AG08396 (cell line): ENCODE measurements at places on chromosomes 2 and 18.

DNA sequence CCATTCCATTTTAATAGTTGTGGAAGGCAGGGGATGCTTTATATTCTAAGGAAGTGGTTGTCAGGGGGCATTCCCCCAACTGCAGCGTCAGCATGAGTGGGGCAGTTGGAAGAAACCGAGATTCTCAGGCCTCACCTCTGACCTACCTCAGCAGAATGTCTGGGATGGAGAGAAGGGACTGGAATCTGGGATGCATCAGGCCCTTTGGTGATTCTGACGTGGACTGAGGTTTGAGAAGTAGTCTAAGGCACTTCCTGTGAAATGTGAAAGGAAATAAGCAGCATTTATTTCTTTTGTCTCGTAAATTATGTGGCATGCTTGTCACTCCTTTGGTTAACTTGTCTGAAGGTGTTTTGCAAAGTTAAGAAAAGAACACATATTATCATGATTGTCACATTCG, 540.7 kb upstream of the NETO1 start:
- no peak for DNase-seq

- DNase-seq, result no peak
These were observed 370.1 kb downstream of the IRS1 start for GRCh38 chr2:226429476-226429875.

GRCh38 chr2:170170281-170171040, 7.5 kb upstream of the MYO3B start:
- no peak for DNase-seq

DNA sequence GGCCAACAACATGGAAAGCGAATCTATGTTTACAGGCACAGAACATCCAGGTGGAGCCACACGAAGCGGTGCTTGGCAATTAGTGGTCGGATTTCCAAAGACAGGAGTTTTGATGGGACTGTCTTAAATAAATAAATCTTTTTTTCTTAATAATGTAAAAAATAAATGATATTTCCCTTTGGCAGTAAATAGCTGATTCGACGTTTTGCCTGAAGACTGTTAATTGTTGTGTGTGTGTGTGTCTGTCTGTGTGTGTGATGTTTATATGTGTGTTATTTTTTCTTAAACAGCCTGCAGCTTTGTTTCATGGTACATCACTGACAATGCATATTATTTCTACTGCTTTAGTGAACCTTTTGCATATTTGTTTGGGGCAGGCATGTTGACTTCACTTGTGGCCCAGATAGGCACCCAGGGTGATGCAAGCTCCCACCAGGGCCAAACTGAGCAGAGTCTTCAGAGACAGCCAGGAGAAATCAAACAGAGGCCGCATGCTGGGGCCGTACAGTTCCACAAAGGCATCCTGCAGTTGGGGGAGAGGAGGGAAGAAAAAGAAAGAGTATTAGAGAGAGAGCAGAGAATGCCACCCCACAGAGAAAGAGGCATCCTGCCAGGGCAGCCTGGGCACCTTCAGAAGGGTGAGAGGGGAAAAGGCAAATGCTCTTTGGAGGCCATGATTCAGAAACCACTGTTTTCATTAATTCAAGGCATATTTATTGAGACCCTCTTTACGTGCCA, 191.2 kb downstream of the BCL2 start:
- no peak for DNase-seq

DNA sequence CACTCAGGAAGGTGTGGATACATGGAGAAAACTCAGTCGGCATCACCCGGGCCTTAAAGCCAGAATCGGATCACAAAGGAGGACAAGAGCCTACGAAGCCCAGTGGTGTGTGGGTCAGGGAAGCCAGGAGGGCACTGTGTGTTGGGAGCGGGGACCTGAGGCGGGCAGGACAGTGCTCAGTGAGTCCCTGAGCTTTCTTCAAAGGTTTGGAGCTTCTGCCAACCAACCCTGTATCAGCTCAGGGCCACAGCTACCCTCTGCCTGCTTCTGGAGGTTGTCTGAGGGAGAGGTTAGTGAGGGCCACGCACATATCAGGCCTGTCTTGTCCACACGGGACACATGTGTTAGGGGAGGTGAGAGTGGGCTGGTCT, 52.4 kb downstream of the DYSF start:
- DNase-seq, result no peak

DNA sequence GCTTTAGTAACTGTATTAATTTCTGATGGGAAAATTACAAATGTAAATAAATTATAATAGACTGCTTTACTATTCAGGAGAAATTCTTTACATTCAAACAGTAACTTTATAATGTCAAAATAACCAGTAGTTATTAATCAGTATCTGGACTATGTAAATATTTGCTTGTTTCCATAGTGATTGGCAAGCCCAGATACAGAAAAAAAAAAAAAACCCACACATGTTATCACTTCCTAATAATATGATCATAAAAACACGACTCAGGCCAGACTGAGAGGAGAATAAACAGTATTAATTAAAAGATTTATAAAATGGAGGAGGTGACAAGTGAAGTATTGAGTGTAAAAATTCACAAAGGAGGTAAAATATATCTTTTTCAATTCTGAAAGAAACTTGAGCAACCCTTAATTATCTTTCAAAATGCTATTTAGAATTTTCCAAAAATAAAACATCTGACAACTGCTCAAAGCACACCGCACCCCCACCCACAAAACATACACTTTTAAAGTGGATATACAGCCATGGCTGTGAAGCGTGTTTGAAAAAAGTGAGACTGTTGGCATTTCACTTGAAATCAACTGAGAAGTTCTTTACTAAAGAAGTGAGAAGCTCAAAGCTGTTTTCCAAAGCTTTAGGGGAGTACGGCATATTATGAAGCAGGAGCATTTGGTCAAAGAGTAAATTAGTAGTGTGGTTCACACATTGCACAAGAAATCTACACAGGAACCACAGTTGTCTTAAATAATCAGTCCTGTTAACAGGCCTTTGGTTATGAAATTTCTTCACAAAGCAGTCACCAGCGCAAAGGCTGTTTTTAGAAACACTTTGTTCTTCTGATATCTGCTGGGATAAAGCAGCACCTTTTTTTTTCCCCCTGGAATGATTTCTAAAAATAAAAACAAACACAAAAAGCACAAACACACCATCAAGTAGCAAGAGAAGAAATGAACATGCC, 475.8 kb downstream of the TXNL1 start:
- DNase-seq, result no peak

GRCh38 chr2:215536510-215536909, 100.6 kb upstream of the FN1 start:
- DNase-seq, result no peak

DNA sequence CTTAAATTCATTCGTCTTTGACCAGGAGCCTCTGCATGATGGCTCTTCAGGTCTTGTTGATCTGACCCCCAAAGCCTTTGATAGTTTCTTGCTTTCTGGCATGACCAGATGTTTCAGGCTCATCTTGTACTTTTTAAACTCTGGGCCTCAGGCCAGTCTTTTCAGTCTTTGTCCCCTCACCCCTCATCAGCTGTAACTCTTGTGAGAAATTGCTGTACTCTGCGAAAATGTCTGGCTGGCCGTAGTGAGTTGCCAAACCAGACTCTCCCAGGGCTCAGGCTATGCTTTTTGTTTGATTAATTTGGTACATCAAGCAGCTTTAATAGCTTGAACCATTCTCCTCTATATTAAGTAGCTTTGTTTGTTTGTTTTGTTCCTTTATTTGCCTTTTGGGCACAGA, 75.9 kb downstream of the BABAM2 start:
- no peak for DNase-seq

DNA sequence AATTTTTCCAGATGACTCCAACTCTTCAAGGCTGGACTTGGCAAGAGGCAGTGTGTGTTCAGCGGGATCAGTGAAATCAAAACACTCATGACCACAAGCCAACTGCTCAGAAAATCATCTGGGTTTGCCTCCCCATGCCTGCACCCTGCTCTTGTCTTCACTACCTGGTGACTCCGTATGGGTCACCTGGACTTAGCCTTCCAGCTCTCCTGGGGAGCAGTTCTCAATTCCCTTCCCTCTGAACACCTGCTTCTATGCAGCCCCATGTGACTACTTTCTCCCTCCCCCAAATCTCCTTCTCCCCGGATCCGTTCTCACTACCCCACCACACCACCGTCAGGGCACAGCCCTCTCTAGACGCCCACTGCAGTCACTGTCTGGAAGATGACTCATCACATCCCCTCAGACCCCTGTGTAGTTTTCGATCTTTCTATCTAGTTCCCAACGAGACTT, 130.2 kb upstream of the ID2 start:
- DNase-seq, result no peak

- DNase-seq, result peak; percentile 37
These were observed 673 bp downstream of the CENPO start for GRCh38 chr2:24793761-24794435.

DNA sequence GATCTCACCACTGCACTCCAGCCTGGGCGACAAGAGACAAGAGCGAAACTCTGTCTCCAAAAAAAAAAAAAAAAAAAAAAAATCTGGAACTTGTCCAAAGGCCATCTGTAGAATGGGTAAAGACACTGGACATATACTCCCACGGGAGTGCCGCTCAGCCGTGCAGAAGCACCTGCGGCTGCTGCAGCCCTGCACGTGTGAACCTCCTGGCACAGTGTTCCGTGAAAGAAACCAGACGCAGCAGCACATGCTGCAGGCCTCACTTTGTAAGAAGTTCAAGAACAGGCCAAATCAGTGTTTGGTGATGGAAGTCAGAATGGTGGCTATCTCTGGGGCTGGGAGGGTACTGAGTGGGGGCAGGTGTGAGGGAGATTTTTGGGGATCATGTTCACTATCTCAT, 6.5 kb downstream of the CHRND start:
- no peak for DNase-seq

DNA sequence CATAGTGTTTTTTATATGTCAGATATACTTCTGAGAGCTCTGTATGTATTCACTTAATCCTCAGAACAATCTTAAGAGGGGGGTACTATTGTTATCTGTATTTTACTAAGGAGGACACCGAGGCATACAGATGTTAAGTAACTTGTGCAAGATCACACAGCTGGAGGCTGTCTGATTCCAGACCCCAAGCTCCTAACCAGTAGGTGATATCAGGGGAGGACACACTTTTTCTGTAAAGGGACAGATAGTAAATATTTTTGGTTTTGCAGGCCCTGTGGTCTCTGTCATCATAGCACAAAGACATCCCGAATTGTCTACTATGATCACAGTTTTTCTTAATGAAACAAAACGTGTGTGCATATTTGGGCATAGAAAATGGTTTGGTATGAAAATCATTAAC, 143.7 kb downstream of the LAMA3 start:
- no peak for DNase-seq

DNA sequence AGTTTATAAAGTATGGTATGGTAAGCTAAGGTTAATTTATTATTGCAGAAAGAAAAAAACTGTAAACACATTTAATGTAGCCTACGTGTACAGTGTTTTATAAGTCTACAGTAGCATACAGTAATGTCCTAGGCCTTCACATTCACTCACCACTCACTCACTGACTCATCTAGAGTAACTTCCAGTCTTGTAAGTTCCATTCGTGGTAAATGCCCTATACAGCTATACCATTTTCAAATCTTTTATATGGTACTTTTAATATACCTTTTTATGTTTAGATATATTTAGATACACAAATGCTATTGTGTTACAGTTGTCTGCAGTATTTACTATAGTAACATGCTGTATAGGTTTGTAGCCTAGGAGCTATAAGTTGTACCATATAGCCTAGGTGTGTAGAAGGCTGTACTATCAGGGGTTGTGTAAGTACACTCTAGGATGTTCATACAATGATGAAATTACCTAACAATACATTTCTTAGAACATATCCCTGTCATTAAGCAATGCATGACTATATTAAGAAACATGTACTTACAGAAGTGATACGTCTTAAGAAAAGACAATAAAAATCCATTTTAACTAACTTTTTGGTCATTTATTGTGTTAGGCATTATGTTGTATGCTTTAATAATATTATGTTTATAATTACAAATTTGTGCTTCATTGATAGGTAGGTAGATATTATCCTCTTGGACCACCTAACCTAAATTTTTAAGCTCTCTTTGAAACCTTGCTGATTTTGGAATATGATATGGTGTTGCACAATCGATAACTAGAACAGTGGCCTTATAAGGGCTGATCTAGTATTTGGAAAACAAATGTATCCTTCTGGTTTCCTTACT, 51.9 kb downstream of the VRK2 start:
- DNase-seq, result no peak

DNA sequence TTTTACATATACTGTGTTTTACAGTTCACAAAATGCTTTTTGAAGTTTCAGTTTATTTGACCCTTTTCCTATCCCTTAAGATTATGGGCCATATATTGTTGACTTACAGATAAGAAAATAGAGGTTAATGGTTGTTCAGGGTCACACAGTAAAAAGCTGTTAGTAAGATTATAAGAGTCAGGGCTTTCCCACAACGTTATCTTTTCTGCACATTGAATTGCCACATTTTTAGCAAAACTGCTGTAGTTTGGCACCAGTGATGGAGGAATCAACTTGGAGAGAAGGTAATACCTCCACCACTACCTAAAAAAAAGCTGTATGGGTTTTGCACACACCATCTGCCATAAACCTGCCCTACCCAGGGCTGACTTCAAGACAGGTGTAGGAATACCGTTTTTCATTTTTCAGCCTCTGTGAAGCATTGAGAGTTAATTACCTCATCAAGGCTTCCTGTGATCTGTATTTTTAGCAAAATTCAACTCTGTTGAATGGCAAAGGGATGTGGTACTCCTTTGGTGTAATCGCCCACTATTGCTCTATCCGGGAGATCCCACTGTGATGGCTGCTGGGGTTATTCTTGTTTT, 5.0 kb downstream of the SOWAHC start:
- no peak for DNase-seq

DNA sequence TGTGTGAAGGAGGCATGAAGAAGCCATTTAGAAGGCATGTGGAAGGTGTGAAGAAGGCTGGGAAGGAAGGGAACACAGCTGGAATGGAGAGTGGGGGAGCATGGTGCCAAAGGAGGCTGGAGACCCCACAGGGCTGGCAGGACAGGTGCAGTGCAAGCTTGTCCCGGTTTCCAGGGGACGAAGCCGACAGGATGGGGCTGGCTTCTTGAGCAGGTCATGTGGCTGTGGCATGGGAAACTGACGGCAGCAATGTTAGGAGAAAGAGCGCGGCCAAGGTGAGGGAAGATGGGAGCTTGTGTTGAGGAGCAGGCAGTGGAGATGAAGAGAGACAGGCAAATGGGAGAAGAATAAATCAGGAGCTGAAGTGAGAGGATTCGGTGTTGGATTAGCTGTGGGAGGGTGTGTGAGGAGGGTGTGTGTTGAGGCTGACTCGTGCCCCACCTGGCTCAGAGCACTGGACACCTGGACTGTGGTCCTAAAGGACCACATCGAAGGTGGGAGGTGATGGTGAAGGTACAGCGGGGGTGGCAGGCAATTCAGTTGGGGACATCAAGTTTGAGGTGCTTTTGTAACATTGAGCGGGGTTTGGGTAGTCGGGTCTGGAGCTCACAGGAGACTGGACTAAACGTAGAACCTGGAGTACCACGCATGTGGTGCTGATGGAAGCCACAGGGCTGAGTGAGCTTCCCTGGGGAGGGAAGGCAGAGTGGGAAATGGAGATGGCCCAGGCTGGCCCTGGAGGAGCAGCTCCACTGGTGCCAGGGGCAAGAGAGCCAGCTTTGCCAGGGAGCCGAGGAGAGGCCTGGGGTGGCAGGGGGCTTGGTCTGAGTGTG, 165.6 kb upstream of the HDAC4 start:
- no peak for DNase-seq
